ENCODE measurements at places on chromosomes 12 and 14.

GRCh38 chr12:42216737-42217136, 21.3 kb downstream of the YAF2 start:
- DNase-seq: no peak

DNA sequence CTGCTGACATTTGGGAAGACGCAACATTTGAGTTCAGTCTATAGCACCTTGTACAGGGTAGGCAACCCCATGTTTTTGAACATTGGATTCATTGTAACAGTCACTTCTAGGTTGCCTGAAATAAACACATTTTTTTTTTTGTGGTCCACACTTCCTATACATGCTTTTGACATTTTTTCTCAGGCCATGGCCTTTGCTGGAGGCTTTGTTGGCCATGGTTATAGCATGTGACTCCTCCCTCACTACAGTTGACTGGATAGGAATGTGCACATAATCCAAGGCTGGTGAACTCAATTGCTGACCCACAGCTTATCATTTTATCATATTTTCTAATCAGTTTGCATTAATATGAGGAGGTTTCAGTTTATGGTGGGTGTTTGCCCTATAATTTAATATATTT, 60.6 kb downstream of the TMEM117 start:
- DNase-seq: no peak

DNA sequence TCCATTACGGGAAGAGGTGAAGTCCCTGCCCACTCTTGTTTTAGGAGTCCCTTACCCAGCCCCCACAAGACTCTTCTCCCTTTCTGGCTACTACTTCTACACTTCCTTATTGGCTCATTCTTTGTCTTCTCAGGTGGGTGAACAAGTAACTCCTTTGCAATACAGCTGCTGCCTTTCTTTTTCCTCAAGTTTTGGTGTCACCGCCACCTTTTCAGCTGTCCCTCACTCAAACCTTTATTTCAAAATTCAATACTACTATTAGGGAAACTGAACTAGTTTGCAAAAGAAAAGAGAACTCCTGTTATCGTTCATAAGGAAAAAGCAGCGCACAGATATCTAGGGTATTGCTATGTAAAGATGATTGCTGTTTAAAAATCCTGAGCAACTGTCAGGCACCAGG, 6.1 kb downstream of the RSRC2 start:
- DNase-seq: no peak

- no peak for DNase-seq
Observed at GRCh38 chr14:99715266-99716000, 31.3 kb downstream of the CYP46A1 start.

DNA sequence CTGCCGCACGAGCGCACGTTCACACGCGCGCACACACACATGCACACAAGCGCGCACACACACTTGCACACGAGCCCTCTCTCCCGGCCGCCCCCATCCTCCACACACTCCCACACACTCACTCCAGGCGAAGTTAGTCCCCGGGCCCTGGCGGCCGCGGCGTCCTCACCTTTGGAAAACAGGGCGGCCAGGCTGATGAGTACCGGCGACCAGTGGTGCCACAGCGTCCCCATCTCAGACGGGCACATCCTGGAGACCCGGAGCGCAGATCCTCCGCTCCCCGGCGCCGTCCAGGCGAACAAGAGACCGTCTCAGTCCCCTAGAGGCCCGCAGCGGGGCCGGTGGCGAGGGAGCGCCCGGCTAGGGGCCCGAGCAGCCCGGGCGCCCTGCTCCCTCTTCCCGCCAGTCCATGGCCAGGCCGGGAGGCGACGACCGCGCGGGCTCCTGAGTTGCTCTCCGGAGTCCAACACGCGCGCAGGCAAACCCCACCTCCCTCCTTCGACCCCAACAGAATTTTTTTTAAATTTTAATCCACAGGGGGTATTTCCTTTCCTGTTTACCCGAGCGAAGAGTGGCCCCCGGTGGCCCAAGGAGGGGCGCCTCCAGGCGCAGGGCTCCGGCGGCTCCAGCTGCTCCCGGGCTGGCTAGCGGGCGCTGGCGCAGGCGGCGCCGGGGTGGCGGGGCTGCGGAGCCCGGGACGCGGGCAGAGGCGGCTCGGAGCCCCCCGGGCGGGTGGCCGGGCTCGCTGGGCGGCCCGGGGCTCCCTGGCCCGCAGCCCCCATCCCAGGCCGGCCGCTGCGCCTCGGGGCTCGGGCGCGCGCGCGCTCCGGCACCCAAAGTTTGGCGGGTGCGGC, 506 bp downstream of the TMEM132D start:
- no peak for DNase-seq

GRCh38 chr14:104096751-104097700, 11.5 kb downstream of the ASPG start:
- no peak for DNase-seq

DNA sequence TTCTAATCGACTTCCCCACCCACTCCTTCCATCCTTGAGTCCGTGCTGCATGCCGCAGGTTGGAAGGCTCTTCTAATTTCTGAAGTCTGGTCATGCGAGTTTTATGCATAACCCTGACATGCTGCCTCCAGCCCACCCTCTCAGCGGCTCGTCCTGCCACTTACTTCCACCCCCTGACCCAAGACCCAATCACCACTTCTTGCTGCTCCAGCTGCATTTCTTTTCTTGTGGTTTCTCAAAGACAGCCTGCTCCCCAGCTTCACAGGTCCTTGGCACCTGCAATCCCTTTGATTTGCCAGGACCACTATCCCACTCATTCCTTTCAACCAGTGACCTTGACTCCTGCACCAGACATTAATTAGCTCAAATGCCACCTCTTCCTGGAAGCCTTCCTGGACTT, 486.7 kb downstream of the VRK1 start:
- no peak for DNase-seq

GRCh38 chr14:60250257-60251035, 1.4 kb downstream of the PPM1A start:
- DNase-seq: no peak
